GM06990 (cell line): ENCODE measurements at places on chromosomes 6 and 20.

DNA sequence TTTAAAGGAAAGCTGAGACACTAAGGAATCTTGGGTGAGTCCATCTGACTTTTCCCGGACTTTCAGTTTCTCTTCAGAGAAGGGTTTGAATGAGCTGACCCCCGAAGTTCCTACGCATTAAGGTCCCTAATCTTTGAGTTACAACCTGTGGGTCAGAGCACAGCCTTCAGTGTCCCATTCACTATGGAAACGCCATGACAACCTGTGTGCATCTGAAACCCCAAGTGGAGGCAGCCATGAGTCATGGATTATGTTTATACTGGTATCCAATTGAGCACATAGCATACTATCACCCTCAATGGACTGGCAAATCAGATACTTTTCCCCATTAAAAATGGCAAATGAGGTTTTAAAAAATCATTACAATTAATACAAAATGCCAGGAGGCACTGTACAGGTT lies 11.4 kb downstream of the MYLK4 start:
- DNase-seq = no peak

GRCh38 chr20:34013554-34013953 lies 19.8 kb downstream of the RALY start:
- DNase-seq = no peak

DNA sequence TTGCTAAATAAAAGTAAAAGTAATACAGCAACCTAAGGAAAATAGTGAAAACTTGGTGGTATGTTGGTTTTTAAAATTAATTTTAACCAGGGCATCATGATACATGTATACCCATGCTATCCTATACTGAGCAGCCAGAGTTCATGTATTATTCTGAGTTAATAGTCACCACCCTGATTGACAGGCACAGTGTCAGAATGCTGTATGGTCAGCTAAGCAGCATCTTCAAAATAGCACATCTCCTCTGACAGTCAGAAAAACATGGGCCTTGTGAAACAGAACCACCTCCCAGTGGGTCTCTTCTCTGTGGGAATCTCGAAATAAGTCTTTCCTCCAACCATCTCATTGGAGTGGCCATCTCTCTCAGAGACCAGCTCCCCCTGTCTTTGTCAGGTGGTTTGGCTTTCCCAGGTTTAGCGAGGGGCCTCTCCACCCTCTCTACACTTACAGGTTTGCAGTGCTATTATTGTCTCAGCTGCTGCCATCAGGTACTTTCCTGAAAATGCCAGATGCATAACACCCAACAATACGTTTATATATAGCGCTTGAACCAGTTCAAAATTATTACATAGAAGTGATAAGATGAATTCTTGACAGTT lies 47.1 kb upstream of the RNF8 start:
- DNase-seq = no peak

DNA sequence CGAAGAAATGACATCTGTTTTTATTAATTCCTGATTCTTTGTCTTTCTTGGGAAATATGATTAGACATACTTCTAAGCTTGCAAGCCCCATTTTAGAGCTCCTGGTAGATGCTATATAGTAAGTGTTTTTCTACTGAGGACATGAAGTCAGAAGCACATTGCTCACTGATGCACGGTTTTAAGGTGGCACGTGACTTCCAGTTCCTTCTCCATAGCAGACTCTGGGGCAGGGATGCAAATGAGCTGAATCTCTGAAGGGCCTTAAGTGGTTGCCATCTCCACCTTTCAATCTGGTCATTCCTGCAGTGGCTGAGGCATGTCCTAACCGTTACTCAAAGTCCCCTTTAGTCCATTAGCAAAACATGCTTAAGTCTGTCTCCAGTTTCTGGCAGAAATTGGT lies 421.2 kb upstream of the HTR1E start:
- DNase-seq = no peak

DNA sequence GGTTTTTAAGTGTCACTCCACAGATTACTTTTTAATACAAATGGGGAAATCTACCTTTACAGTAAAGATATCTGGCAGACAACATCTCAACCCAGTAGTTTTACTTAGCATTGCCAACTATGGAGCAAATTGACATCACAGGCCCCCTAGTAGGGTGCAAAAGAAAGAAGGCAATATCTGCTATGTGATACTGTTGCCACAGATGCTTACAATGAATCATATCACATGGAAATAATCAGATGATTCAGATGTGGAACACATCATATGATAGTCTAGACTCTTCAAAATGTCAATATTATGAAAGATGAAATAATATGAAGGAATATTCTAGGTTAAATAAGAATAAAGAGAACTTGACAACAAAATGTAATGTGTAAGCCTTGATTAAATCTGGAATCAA lies 322.5 kb downstream of the BMP2 start:
- no peak for DNase-seq

DNA sequence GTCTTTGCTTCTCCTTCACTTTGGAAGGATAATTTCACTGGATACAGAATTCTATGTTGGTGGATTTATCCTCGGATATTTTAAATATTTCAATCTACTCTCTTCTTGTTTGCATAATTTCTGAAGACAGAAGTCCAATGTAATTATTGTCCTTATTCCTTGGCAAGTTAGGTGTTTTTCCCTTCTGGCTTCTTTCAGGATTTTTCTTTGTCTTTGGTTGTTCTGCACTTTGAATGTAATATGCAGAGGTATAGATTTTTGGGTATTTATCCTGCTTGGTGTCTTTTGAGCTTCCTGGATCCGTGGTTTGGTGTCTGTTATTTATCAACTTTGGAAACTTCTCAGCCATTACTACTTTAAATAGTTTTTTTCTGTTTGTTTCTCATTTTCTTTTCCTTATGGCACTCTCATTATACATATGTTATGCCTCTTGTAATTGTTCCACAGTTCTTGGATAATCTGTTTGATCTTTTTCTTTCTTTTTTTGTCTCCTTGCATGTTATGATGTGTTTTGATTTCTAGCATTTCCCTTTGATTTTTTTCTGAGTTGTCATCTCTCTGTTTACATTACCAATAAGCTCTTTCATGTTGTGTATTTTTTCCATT lies 48.6 kb upstream of the ATXN1 start:
- DNase-seq = no peak

GRCh38 chr6:114280239-114280982 lies 62.4 kb downstream of the HS3ST5 start:
- no peak for DNase-seq

- no peak for DNase-seq
Observed at GRCh38 chr6:53888931-53889330, 94.1 kb downstream of the LRRC1 start.

DNA sequence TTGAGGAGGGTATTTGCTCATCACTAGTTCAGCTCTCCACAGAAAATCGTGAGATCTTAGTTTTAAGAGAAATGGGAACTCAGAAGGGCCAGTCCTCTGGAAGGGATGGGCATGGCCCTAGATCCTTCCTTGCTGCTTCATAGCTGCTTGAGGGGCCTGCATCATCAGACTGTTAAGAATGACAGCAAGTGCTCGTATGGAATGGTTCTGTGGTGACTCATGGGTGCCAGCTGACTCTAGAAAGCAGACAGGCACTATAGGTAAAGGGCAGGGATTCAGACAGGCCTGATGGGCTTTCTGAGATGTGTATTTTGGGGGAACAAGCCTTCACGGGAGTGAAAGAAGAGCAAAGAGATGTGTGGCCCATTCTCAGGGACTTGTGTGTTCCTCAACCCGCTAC lies 90.8 kb downstream of the MYLK4 start:
- no peak for DNase-seq

GRCh38 chr6:23173234-23173633 lies 603.9 kb downstream of the HDGFL1 start:
- no peak for DNase-seq

DNA sequence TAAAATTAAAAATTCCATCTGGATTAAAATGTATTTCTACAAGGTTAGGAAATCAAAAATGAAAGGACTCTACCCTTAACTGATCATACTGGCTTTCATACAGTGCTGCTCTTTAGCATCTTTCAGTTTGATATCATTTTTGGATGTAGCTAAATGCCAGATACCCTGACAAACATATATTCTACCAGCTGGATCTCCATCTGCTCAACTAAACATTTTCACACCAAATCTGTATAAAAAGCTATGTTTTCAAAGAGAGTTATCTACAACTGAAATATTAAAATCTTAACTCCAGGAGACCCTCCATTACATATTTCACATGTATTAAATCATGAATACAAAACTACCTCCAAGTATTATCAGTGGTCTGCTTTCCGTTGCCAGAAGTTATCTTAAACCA lies 95.7 kb downstream of the EPHA7 start:
- no peak for DNase-seq

- no peak for DNase-seq
Observed at GRCh38 chr20:4263036-4263435, 247.7 kb upstream of the RNF24 start.

DNA sequence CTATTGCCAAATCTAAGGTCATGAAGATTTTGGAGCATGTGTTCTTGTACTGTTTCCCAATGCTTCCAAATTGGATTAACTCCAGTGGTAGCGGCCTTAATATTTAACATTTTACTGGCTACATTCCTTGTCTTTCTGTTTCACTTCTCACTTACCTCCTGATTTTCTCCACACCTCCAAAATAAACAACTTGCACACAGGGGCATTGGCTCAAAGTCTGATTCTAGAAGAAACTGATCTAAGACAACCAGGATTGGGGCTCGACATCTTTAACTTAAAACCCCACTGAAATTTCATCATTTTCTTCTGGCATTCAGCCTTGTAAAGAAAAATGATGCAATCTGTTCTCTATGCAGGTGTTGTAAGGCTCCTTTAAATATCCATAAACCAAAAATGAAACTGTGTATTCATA lies 557.9 kb upstream of the ID4 start:
- no peak for DNase-seq

GRCh38 chr20:48003021-48003420 lies 217.7 kb upstream of the SULF2 start:
- DNase-seq = no peak

DNA sequence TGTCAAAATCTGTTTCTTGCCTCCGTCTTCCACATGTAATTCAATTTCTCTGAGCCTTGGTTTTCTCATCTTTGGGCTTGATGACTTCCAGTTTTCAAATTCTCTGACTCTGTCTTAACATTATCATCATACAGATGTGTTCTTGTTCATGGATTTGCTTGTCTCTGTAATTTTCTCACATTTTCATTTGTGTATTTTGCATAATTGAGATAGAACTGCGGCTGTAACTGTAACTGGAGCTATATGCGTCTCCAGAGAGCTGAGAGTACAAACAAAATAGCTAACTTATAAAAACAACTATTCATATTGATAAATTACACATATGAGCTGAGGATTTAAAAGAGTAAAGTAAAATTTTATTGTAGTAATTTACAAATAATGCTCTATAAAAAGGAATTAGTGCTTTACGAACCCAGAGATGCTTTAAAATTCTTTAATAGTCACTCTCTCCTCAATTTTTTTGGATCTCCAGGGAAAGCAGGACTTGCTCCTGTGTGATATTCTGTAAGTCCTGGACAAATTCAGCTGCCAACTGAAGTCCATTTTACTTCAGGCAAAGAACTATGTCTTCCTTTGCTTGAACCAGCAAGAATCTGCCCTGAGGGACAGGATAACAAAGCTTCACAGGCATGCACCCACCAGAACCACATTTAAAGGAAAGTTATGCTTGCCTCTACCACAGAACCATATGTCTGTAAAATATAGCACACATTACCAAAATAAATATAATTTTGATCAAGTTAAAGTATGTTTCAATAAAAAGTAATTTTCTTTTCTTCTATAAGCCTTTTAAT lies 288.3 kb downstream of the KHDC1L start:
- no peak for DNase-seq

DNA sequence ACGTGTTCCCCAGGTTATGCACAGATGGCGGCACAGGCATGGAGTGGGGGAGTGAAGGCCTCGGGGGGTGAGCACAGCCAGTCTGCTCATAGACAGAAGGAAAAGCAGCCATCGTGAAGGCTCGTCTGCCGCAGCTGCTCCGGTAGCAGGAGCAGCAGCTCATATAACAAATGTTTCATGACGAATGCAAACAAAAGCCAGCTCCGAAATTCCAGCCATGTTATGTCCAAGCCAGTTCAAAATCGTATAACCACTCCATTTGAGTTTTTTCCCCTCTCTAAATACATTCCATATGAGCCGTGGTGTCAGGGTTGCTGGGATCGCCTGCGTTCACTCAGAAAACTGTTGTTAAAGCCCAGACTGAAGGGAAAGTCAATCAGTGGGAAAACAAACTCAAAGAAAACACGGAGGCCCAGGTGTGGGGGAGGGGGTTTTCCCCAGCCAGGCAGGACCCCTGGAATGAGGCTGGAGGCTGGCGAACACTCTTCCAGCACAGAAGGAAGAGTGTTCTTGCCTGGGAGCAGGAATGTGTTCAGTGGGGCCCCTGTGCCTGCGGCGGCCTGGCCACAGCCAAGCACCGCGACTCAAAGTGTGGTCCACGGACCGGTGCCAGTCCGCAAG lies 280.4 kb upstream of the TAB2 start:
- DNase-seq = no peak

DNA sequence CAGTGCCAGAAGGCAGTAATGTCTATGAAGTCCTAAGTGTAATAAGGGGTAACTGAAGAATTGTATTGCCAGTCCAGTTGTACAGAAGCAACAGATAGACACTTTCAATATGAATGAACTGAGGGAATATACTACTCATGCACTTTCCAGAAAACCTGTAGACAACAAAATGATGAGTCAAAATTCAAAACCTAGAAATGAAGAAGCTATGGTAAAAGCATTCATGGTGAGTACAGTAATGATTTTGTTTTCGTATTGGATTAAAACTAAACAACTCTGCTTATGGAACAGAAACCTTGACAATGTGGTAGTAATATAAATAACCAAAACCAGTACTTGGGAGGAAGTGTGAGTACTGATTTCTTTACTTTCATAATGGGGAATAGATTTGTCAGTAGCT lies 35.0 kb downstream of the ARMC2 start:
- peak; percentile 54 for DNase-seq

DNA sequence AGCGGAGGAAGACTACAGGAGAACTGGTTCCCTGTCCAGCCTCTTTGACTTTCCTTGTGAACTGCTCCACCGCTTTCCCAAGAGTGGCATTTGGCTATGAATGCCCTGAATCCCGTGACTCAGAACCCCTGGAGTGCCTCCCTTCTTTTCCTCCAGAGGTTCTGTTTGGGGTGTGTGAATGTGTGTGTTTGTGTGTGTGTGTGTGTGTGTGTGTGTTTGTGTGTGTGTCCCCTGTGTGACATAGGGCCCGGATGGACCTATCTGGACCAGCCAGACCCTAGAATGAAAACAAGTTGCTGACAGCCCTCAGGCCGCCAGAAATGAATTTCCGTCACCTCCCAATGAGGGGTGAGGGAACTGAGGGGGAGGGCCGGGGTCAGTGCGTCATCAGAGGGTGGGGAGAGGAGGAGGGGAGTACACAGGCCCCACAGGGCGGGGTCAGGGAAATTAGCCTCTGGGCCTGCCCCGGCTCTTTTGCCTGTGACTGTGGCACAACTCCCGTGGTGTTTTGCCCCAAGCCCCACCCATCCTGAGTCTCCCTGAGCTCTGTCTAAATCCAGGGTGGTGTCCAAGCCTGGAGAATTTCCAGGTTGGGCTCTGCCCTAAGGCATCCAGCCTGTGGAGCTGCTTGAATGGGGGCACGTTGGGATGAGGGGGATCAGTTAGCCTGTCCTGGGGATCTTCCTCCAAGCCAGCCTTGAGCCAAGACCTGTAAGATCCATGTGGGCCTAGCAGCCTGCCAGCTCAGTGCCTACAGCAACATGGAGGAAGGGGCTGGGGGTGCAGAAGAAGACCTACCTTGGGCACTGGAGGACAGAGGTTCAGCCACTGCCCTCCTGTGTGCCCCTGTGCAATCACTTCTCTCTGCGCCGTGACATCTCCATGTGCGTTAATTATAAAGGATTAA lies 15.2 kb upstream of the MRPS18A start:
- peak; percentile 47 for DNase-seq
